ENCODE measurements at places on chromosomes 6 and 20.

GRCh38 chr6:71404145-71404966 lies 115.7 kb downstream of the OGFRL1 start:
- no peak for DNase-seq

GRCh38 chr6:36187446-36187845 lies 9.1 kb upstream of the BRPF3 start:
- DNase-seq = no peak

DNA sequence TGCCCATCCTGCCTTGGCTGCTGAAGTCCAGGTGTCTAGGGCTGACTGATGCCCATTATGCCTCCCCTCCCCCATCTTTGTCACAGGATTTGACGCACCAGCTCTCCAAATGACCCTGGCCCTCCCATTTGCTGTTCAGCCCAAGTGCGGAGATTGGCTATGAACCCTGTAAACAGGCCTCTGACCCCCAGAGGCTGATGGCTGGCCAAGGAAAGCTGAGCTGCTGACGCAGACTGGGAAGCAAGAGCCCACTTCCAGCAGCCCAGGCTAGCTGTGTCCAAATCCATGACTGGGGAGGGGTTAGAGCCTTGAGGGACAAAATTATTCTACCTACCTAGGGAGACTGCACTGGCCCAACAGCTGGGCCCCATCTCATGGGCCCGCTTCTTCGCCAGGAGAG lies 797 bp upstream of the GNRH2 start:
- no peak for DNase-seq

GRCh38 chr20:34506480-34506879 lies 9.7 kb upstream of the DYNLRB1 start:
- DNase-seq = no peak

DNA sequence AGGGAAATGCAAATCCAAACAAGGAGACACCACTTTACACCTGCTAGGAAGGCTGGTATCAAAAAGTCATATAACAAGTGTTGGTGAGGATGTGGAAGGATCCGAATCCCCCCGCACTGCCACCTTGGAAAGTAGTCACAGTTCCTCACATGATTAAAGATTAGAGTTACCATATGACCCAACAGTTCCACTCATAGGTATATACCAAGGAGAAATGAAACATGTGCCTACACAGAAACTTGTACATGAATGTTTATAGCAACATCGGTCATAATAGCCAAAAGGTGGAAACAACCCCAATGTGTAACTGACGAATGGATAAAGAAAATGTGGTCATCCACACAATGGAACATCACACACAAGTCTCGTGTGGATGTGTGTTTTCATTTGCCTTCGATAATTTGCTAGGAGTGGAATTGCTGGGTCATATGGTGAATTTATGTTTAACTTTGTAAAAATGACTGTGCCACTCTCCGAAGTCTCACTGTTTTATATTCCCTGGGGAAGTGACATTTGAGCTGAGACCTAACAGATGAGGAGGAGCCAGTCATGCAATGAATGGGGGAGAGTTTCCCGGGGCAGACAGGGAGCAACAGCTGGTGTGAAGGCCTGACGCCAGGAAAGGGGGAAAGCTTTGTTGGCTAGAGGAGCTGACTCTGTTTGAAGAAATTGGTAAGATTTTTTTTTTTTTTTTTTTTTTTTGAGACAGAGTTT lies 125.9 kb upstream of the MLN start:
- DNase-seq = no peak

DNA sequence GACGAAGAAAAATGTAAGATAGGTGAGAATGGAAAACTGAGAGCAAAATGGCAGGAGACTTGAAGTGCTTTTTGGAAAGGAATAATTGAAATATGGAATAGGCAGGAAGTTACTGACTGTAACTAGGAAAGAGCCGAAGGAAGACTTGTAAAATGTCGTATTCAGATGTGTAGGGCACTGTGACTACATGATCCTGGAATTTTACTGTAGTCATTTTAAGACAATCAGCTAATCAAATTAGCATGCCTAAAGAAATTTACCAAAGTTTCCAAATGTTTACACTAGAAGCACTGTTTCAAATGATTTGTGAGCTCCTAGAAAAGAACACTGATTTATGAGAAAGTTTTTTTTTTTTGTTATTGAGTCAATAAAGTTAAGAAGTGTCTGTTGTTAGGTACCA lies 21.2 kb upstream of the ADIG start:
- no peak for DNase-seq

GRCh38 chr6:514396-514978 lies 122.9 kb downstream of the IRF4 start:
- no peak for DNase-seq

DNA sequence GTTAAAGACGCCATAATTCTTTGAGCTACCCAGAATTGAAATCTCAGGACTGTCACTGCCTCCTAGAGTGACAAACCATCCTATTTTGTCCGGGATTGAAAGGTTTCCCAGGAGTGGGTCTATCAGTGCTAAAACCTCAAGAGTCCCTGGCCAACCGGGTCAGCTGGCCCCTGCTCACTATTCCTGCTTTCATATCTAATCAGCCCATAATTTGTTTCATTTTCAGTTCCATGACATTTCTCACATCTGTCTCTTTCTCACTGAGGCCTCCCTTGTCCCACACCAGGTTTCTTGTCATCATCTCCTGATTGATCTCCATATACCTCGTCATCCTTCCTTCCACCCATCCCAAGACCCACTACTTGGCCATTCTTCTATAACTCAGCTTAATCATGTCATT lies 98.2 kb downstream of the SLC35B3 start:
- no peak for DNase-seq

GRCh38 chr20:52427960-52428359 lies 236.4 kb upstream of the ZFP64 start:
- DNase-seq = no peak

DNA sequence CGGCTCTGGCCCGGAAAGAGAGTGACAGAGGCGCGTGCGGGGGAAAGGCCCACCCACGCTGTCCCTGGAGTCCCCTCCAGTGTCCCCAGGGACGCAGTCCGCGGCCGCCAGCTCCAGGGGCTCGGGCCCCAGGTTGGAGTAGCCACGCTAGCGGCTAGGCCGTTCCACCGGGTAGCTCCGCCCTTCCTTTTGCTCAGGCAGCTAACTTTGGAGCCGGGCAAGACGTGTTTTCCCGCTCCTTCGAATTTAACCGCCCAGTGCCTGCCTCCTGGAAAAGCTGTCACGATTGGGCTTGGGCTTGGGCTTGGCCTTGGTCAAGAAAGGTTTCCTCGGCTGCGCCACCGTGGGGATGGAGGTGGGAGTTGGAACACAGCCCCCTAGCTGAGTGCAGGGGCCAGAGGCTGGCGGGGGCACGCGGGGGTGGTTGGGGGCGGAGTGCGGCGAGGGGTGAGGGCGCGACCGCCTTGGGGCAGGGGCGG lies 4.7 kb downstream of the LINC00237 start:
- DNase-seq = peak; percentile 26

DNA sequence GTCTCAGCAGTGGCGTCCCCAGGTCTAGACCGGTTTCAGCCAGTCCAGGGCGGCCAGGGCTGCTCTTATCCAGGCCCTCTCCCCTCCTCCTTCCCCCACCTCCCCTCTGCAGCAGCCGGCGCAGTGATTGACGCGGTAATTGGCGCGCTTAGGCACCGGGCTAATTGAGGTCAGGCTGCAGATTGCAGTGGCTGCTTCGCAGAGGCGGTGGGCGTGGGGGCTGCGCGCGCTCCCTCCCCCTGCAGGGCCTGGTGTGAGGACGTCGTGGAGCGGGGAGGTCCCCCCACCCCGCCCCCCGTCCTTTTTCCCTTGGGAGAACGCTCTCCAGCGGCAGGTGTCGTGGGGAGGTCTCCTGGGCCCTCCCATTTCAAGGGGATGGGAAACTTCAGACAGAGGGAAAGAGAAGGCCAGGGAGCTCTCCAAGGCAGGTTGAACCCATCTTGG lies 70.4 kb upstream of the BLCAP start:
- DNase-seq = no peak

GRCh38 chr20:37257988-37258387 lies 3.6 kb downstream of the GHRH start:
- no peak for DNase-seq

- no peak for DNase-seq
Measured at GRCh38 chr6:760982-761955, 68.3 kb upstream of the EXOC2 start.

DNA sequence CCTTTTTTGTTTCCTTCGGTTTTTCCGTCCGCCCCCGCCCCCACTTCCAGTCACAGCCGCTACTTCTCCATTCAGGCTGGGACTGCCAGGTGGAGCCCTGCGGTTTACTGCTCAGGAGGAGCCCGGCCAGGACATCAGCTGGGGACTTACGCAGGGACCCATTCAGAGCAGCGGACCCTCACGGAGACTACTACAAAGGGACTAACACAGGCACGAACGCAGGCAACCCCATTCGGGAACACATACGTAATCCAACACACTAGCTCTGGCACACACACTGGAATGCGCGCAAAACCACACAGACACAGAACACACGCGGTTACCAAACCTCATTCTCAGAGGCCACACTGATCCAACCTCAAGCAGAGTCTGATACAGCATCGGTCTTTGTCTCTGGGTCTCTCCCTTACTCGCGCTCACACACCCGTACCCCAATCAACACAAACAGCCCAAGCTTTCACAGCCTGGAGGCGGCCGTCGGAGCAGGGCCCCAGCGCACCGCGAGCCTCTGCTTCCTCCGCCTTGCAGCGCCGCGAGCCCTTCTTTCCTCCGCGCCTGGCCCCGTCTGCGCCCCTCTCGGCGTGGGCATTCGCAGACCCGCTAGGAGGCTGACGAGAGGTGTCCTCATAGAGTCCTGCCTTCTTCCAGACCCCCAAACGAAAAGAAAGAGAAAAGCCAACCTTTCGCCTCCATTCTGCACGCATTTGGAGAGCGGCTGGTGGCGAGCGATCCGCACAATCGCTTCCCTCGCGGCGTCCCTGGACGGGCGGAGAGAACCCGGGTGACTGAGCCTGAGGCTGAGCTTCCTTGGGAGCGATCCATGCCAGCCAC lies 1.1 kb upstream of the SLC32A1 start:
- no peak for DNase-seq

GRCh38 chr6:168979254-168979653 lies 274.4 kb downstream of the THBS2 start:
- DNase-seq = no peak

DNA sequence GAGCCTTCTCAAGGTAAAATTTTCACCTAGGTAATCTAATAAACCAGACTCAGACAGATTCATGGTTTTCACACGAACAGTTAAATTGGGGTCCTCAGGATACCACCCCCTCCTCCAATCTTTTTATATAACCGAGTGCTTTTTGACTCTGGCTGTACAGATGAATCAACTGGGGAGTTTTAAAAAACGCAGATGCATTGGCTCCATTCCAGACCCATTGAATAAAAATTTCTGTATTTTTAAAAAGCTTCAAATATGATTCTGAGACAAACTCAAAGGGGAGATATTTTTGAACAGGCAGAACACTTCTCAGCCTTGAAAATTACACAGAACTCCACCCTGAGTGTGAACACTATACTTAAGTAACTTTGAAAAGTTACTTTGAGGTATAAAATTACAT lies 7.2 kb downstream of the UTRN start:
- DNase-seq = no peak

DNA sequence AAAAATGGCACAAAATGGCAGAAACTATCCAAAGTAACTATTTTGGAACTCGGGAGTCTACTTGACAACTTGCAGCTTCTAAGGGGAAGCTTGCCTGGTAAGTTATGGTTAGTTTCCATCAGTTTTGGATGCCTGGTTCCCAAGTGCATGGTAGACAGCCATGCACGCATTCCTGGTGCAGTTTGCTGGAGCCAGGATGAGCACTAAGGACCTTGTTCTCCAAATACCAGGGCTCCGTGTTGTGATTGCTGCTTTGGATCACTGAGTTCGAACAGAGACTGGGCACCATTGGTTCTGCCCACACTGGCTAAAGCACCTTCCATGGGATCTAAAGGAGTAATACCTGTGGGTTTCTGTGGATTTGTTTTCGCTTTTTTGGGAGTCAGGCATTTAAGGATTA lies 103.7 kb downstream of the FAM120B start:
- no peak for DNase-seq

GRCh38 chr20:37392441-37393195 lies 46.7 kb downstream of the SRC start:
- no peak for DNase-seq

DNA sequence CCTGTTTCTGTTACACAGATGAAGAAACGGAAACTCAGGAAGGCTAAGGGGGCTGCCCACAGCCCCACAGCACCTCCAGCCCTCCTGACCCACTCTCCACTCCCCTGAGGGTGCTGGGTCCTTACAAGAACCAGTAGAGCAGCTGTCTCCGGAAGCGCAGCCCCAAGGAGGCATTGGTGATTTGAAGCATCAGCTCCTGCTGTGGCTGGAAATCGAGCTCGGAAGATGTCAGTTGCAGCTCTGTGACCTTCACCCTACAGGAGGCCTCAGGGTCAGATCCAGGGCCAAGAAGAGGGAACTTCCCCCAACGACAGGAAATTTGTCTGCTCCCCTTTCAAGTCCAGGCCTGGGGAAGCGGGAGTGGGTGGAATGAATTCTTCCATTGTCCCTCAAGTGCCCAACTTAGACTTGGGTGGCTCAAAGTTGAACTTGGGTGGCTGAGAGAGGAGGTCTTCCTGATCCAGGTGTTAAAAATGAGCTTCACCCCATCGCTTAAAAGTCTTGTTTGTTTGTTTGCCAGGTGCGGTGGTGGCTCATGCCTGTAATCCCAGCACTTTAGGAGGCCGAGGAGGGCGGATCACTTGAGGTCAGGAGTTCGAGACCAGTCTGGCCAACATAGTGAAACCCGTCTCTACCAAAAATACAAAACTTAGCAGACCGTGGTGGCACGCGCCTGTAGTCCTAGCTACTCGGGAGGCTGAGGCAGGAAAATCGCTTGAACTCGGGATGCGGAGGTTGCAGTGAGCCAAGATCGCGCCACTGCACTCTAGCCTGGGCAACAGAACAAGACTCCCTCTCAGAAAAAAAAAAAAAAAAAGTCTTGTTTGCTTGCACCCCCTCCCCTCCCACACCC lies 1.9 kb downstream of the PLTP start:
- no peak for DNase-seq

- no peak for DNase-seq
Measured at GRCh38 chr6:159169193-159169555, at the start of gene FNDC1. TSS of gene FNDC1 (plus strand) at chr6:159169400. CDS start at chr6:159169597, 197 bp downstream.

DNA sequence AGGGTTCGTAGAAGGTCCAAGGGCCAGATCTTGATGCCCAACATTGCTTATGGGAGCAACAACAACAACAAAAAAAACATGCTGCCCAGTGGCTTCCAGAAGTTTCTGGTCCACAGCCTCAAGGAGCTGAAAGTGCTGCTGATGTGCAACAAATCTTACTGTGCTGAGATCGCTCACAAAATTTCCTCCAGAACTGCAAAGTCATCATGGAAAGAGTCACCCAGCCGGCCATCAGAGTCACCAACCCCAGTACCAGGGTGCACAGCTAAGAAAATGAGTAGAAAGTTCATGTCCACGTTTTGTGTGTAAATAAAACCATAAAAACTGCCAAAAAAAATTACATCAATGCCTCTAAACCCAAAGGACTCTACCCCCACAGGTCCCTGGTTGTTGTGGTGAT lies 3.8 kb downstream of the HLA-DPB1 start:
- DNase-seq = no peak

- DNase-seq = no peak
Measured at GRCh38 chr20:45032276-45032675, 66.0 kb downstream of the STK4 start.

GRCh38 chr20:2907519-2907918 lies 34.2 kb downstream of the PTPRA start:
- no peak for DNase-seq

GRCh38 chr6:168939041-168939440 lies 314.6 kb downstream of the THBS2 start:
- DNase-seq = no peak

Measured in caudate nucleus (tissue), 63 donors.